ENCODE measurements at places on chromosomes 1 and 21. TPM values are rescaled to one million over a fixed set of nuclear protein-coding genes. Genes with fewer than 3 reads are reported as not detected.

The CD1E gene
- not detected for total RNA-seq

DNA sequence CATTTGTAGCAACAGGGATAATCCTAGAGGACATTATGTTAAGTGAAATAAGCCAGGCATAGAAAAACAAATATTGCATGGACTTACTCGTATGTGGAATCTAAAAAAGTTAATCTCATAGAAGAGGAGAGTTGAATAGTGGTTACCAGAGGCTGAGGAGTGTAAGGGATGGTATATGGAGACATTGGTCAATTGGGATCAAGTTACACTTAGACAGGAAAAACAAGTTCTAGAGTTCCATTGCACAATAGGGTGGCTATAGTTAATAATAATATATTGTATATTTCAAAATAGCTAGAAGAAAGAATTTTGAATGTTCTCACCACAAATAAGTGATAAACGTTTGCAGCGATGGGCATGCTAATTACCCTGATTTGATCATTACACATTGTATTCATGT is 354.6 kb downstream of the SEC16B start:
- H3K27me3 ChIP-seq: no peaks in the 10 kb centered on the region
- no peak overlapping the region for H3K4me3 ChIP-seq
- H3K4me1 ChIP-seq: no peaks in the 10 kb centered on the region
- DNase-seq: no peak

GRCh38 chr1:89085781-89086180 is 20.8 kb upstream of the GBP1 start:
- DNase-seq: peak; percentile 56
- H3K4me1 ChIP-seq: no peaks in the 10 kb centered on the region
- no peak overlapping the region for H3K27ac ChIP-seq
- no peaks in the 10 kb centered on the region for H3K36me3 ChIP-seq
- H3K4me3 ChIP-seq: no peak overlapping the region

- H3K36me3 ChIP-seq: no peaks in the 10 kb centered on the region
- H3K4me3 ChIP-seq: no peak overlapping the region
- no peaks in the 10 kb centered on the region for H3K4me1 ChIP-seq
- H3K27ac ChIP-seq: no peak overlapping the region
- no peak for DNase-seq
- H3K27me3 ChIP-seq: no peaks in the 10 kb centered on the region
Measured at GRCh38 chr1:55466921-55467320, 251.8 kb upstream of the USP24 start.

GRCh38 chr21:20463362-20463761 is 534.8 kb upstream of the NCAM2 start:
- no peaks in the 10 kb centered on the region for H3K4me1 ChIP-seq
- DNase-seq: no peak
- no peaks in the 10 kb centered on the region for H3K27me3 ChIP-seq

GRCh38 chr1:25099343-25099951 is 132.9 kb downstream of the SYF2 start:
- H3K27ac ChIP-seq: peak overlapping the region; percentile 0
- DNase-seq: peak; percentile 30
- H3K27me3 ChIP-seq: no peaks in the 10 kb centered on the region
- no peaks in the 10 kb centered on the region for H3K36me3 ChIP-seq
- peak overlapping the region; percentile 30 for H3K4me3 ChIP-seq

GRCh38 chr1:57124768-57125446 is 159.1 kb upstream of the C8B start:
- H3K4me3 ChIP-seq: no peak overlapping the region
- H3K27me3 ChIP-seq: no peaks in the 10 kb centered on the region
- H3K4me1 ChIP-seq: no peaks in the 10 kb centered on the region
- no peaks in the 10 kb centered on the region for H3K36me3 ChIP-seq
- no peak overlapping the region for H3K27ac ChIP-seq

- DNase-seq: no peak
- no peak overlapping the region for H3K4me3 ChIP-seq
- H3K27me3 ChIP-seq: no peaks in the 10 kb centered on the region
- H3K4me1 ChIP-seq: no peaks in the 10 kb centered on the region
- H3K27ac ChIP-seq: no peak overlapping the region
Measured at GRCh38 chr1:3323021-3323795, 131.3 kb upstream of the ARHGEF16 start.

- no peaks in the 10 kb centered on the region for H3K27me3 ChIP-seq
- no peaks in the 10 kb centered on the region for H3K36me3 ChIP-seq
- no peaks in the 10 kb centered on the region for H3K4me1 ChIP-seq
- H3K4me3 ChIP-seq: no peak overlapping the region
Measured at GRCh38 chr1:73886716-73887115, 311.3 kb downstream of the LRRIQ3 start.

GRCh38 chr1:31549809-31550620 is 26.3 kb upstream of the TINAGL1 start:
- no peak overlapping the region for H3K4me3 ChIP-seq
- peaks cover 5% of the 10 kb centered on the region for H3K27me3 ChIP-seq
- peaks cover 5% of the 10 kb centered on the region for H3K4me1 ChIP-seq
- DNase-seq: no peak
- no peak overlapping the region for H3K27ac ChIP-seq

- no peak overlapping the region for H3K4me3 ChIP-seq
- H3K27ac ChIP-seq: no peak overlapping the region
- no peaks in the 10 kb centered on the region for H3K4me1 ChIP-seq
- H3K27me3 ChIP-seq: no peaks in the 10 kb centered on the region
Measured at GRCh38 chr1:17874231-17874630, 119.1 kb downstream of the ACTL8 start.

DNA sequence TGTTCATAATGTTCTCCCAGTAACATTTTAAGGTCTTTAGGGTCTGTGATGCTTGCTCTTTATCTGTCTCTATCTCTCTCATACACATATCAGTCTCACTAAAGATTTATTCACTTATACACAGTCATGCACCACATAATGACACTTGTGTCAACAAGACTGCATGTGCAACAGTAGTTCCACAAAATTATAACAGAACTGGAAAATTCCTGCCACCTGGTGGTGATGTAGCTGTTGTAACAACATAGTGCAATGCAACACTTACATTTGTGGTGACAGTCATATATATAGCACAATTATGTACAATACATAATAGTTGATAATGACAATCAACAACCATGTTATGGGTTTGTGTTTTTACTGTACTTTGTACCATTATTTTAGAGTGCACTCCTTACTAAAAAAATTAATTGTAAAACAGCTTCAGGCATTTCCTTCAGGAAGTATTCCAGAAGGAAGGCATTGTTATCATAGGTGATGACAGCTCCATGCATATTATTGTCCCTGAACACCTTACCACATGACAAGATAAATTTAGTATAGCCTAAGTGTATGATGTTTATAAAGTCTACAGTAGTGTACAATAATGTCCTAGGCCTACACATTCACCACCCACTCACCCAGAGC is 8.1 kb downstream of the TDRD5 start:
- no peak for DNase-seq
- H3K27ac ChIP-seq: no peak overlapping the region
- H3K27me3 ChIP-seq: no peaks in the 10 kb centered on the region
- H3K4me1 ChIP-seq: no peaks in the 10 kb centered on the region

GRCh38 chr1:12009318-12009947 is 9.9 kb upstream of the MIIP start:
- no peaks in the 10 kb centered on the region for H3K4me1 ChIP-seq
- no peak overlapping the region for H3K4me3 ChIP-seq
- no peaks in the 10 kb centered on the region for H3K27me3 ChIP-seq
- H3K27ac ChIP-seq: no peak overlapping the region
- H3K36me3 ChIP-seq: peaks cover 46% of the 10 kb centered on the region

GRCh38 chr1:230340526-230341161 is 85.5 kb downstream of the PGBD5 start:
- H3K27me3 ChIP-seq: no peaks in the 10 kb centered on the region
- H3K4me3 ChIP-seq: no peak overlapping the region
- H3K4me1 ChIP-seq: no peaks in the 10 kb centered on the region
- H3K27ac ChIP-seq: no peak overlapping the region
